ENCODE measurements at places on chromosomes 5 and 9.
A peak's percentile ranks its signal among the peaks of the same experiment; 100 is the strongest.

DNA sequence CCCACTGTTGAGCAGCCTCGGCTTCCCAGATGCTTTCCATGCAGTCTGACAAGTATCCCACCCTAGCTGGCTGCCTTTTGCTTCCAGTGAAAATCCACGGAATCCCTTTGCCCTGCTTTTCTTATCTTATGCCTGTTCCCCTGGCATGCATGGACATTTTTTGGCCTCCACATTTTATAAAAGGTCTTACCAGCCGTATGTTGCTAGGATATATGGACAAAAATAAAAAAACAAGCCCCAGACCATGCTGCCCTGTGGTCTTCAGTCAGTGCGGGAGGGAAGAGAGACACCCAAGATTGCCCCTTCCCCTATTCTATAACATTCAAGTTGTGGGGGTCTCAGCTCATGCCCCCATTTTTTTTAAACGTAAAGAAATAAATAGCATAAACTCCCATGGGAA lies 129.6 kb downstream of the COL23A1 start:
- DNase-seq = no peak

DNA sequence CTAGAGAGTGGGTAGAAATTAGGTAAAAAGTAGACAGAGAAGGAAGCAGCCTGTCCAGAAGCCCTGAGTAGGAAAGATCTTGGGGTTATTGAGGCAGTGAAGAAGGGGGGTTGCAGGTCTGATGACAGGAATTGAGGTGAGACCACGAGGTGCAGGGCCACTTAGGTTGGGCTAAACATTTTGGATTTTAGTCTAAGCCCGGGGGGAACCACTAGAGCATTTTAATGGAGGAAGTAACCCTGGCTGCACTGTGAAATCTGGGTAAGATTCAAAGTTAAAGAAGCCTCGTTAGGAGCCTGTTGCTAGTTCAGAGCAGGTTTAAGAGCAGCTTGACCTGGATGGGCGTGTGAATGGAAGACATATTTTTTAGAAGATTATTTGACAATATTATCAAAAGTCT lies 38.3 kb downstream of the MAP3K1 start:
- no peak for DNase-seq

DNA sequence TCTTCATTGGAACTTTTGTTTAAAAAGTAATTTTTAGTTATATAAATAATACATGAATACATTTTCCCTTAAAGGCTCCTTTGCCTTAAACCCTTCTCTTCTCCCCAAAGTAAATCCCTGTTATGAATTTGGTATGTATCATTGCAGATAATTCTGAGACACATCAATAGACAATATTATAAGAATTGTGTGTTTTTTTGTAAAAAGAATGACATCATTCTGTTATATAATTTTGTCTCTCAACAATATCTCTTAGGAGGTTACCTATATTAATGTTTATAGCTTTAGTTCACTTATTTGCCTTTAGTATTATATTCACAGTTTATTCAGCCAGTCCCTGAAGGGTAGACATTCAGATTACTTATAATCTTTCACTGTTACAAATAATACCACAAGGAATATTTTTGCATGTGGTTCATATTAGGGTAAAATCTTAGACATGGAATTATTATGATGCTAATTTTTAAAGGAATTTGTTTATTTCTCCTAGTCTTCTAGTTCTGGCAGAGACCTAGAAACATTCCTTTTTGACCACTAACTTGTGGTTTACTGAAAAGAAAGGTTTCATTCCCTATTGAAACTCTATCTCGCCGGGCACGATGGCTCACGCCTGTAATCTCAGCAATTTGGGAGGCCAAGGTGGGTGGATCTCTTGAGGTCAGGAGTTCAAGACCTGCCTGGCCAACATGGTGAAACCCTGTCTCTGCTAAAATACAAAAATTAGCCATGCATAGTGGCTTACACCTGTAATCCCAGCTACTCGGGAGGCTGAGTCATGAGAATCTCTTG lies 105.6 kb downstream of the KCTD16 start:
- DNase-seq = no peak

GRCh38 chr9:135294836-135295235 lies 184.7 kb upstream of the PPP1R26 start:
- no peak for DNase-seq

DNA sequence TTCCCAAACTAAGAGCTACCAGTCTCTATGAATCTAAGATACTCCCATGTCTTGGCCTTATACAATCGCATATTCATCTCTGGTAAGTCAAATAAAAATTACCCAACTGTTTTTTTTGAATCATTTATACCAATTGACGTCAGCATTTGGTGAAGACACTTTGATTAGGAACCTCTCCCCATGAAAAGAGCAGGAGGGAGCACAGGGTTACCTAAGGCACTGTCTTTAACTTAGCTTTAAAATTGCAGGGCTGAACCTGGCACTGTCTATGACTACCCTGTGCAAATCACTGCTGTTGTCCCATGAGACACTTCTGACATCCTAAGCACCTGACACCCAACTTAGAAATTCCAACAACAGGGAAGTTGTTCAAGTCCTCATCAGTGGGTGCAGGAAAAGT lies 586.4 kb downstream of the MAT2B start:
- DNase-seq = no peak

GRCh38 chr5:142296914-142297417 lies 27.9 kb downstream of the SPRY4 start:
- DNase-seq = no peak

- no peak for DNase-seq
Observed at GRCh38 chr9:7861086-7861485, 61.5 kb upstream of the DMAC1 start.

DNA sequence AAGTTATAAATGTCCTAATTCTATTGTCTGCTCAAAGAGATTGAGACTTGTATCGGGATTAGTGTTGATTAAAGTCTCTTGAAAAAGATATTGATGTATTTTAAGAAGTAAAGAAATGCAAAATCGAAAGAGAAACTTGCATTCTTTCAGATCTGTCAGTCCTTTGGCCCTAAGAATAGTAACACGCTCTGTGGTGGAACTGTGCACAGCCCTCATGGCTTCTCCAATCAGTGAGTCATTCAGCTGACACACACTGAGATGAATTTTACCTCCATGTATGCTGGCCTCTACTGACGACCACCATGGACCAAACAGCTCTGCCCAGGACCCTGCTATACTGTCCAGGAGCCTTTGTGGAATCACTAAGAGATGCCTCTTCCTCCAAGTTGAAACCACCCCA lies 232.4 kb downstream of the ESM1 start:
- DNase-seq = peak; percentile 39

- no peak for DNase-seq
Observed at GRCh38 chr9:32716425-32716824, 66.9 kb upstream of the TMEM215 start.

- DNase-seq = no peak
Observed at GRCh38 chr9:98225015-98225442, 30.4 kb downstream of the TBC1D2 start.

DNA sequence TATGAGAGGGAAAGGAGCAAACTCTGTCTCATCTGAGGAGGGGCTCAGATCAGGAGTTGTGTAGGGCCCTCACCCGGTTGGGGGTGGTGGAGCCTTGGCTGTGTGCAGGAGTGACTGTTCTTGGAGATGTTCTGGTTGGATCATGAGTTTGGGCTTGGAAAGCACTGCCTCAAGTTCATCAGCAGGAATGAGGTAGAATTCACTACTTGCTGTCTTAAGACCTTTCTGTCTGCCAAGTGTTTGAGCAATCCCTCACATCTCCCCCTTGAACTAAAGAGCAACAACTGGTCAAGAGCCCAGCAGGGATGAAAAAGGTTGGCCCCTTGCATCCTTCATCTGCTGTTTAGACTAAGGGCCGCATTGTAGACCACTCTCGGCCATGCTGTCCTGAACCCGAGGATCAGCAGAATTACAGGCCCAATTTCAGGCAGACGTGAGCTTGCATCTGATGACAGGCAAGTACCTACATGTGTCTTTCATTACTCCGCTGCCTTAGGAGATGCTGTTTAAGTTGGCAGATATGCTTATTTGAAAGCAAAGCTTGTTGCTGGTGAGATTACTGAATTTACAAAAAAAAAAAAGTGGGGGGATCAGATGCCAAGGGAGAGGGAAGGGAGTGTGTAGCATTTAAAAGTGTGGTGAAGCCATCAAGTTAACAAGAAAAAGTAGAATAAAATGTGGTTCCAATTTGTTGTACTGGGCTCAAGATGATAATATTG lies 36.4 kb downstream of the PIK3R1 start:
- DNase-seq = no peak

DNA sequence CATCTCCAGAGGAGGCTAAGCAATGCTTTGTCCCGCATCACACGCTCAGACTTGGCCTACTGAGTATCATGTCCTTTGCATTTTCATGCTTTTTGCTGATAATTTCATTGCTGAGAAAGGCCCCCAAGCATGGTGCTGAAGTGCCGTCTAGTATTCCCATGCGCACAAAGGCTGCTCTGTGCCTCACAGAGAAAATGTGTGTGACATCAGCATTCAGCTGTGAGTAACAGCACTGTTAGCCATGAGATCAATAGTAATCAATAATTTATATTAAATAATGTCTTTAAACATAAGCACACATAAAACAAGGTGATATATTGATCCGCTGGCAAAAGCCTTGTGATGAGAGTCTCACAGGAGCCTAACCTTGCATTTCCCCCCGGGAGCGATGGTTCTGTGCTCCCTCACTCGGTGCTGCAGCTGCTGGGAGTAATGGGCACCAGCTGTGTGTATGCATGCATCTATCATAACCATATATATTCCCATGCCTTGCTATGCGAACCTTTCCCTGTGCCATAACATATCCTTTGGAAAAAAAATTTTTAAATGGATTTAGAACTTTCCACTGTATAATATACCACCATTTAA lies 50.4 kb upstream of the RNF130 start:
- no peak for DNase-seq

DNA sequence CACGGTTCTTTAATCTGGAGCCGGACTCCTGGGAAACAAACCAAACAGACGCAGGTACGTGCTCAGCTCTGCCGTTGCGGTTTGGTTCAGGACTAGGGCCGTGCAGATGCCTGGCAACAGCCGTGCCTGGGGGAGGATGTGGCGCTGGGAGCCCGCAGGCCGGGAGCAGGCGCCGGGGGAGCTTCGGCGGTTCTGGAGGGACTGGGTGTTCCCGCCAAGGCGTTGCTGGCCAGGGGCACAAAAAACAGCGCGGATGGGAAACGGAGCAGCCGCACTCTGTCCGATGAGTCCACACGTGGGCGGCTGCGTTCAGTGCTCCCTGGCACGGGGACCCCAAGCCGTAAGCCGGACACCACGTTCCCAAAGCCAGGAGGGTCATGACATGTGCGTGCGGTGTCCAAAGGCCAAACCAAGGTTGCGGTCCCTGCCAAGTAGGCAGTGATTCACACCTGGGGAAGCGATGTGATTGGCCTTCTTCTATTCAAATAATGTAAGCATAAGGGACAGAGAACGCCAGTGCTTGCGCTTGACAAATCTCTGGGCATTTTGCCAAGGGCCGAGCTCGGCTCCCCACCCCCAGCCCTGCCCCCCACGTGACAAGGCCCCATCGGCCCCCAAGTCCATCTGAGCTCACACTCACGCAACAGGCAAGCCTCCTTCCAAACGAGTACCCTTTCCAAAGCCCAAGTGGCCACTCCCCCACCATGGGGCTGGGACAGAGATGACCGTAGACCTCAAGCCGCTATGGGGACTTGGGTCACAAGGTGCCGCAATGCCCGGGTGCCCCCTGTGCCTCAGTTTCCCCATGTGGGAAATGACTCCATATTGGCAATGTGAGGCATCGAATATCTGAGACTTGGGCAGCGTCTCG lies 49.7 kb upstream of the NKD2 start:
- peak; percentile 24 for DNase-seq

DNA sequence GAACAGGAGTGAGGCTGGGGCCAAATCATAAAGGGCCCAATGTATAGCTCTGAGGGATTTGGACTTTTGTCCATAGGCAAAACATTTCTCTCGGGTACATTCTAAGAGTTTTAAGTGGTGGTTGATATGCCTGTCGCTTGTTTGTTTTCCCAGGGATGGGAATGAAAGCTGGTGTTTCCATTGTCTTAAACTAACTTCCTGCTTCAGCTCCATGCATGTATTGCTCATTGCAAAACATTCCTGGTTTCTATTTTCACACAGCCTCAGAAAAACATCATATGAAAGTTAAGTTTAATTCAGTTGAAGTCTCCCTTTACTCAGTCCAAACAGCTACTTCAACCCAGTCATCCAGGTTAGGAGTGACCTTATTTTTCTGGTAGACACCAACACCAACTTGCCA lies 235.0 kb downstream of the ACTL7B start:
- no peak for DNase-seq
